ENCODE measurements at places on chromosomes 4 and X.

DNA sequence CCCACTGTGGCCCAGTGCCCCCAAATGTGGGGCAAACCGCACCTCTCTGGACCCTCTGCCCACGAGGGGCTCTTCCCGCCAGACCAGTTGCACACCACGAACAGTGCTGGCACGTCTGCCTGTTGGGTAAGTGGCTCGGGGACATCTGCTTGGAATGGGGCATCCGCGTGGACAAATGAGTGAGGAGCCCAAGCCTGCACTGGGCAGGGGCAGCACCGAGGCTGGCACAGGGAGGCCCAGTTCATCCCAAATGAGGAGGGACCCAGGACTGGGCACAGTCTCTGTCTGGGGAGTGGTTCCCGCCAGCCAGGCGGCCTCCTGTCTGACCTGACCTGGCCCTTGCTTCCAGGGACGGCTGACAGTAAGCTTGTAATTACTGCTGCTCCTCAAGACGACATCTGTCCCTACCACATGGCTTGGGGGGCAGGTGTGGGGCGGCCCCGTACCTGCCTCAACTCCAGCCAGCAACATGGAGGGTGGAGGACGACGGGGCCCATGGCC is 3.2 kb downstream of the SPON2 start:
- no peak for DNase-seq

- DNase-seq = no peak
These were observed 2.7 kb downstream of the GASK1B start for GRCh38 chr4:158169931-158170690.

DNA sequence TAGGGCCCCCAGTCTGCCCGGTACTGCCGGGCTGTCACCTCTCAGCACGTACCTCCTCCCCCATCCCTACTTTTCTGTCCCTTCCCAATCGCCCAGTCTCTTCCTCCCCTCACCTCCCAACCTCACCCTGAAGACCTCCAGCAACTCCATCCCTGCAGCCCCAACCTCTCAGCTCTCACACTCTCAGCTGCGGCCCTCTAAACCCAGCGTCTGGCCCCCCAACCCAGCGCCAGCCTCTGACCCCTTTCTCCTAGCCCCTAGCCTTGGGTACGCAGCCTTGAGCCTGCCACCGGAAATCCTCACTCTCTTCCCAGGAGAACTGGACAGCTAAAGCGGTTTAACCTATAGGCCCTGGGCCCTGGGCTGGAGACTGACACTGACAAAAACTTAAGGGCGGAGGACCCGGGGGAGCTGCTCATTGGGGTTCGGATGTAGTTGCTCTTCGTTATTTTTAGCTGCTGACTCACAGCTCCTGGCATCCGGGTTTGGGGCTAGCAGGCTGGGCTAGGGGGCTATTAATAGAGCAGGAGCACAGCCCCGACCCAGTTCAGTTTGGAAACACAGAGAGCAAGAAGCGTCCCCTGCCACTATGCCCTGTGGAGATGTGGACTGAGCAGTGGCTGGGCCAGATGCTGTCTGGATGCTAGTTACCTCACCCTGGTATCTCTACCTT is 9.6 kb upstream of the DLG3 start:
- DNase-seq = no peak

DNA sequence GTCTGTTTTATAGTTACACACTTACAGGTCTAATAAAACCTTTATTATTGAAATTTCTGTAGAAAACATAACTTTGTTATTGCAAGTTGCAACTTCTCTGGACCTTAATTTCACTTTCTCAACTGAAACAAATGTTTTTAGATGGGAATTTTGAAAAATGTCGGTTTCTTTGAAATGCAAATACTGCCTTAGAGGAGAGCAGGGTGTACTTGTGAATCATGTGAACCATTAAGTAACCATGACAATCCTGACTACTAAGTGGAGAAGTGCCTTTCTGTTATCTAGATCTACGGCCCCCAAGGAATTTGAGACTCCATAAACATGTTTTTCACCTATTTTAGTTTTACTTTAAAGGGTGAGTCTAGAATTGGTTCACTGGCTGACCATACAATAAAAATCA is 8.5 kb upstream of the ARMCX2 start:
- no peak for DNase-seq

GRCh38 chr4:81946996-81947395 is 426.8 kb downstream of the HNRNPD start:
- DNase-seq = no peak

- DNase-seq = no peak
These were observed 39.0 kb upstream of the CD99 start for GRCh38 chrX:2652106-2652505.

DNA sequence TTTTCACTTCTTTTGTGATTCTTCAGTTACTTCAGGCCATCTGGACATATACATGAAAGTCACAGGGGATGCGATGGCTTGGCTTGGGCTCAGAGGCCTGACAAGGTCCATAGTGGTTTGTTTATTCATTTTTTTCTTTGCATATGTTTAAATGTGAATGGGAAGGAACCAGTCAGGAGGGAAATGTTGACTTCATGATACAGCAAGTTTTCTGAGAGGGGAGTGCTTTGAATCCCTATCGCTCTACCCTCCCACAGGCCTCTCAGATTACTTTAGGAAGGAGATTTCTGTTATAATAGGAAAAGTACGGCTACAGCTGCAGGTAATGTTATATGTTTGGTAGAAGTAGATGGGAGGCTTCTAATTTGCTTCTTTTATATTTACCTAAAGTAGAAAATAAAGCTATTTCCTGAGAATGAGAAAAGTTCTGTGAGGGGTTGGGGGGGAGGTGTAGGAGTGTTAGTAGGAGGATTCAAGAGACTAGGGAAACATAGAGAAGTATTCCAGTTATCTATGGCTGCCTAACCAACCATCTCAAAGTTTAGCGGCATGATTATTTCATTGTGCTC is 322.9 kb downstream of the RAPGEF2 start:
- DNase-seq = no peak

DNA sequence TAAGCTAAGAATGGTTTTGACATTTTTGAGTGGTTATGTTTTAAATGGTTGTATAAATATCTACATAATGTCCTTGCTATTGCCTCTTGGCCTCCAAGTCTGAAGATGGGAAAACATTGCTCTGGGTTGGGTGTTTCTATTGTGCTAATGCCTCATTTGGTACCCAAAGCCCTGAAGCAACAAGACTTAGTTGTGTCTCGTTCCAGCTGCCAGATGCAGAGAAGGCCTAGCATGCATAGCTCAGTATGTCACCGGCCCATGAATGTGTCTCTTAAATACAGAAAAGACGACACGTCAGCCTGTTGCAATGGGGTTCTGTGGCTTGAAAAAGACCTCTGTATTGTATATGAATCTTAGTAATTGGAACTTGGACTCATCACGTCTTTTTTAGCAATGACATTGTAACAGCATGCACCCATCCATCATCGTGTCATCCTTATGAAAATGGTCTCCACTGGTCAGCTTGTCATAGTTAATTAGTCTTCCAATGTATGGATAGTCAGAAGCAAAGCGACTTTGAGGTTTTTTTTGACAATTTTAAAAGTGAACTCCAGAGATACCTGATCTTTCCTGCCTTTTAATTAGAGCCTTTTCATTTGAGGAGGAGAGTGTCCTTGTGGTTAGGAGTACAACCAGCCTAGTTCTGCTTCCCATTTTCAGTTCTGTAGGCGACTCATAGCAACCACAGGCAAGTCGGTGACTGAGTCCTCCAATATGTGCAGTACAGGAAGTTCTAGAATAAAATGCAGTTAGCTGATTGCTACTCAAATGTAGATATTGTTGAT is 126.4 kb upstream of the GATB start:
- DNase-seq = no peak

DNA sequence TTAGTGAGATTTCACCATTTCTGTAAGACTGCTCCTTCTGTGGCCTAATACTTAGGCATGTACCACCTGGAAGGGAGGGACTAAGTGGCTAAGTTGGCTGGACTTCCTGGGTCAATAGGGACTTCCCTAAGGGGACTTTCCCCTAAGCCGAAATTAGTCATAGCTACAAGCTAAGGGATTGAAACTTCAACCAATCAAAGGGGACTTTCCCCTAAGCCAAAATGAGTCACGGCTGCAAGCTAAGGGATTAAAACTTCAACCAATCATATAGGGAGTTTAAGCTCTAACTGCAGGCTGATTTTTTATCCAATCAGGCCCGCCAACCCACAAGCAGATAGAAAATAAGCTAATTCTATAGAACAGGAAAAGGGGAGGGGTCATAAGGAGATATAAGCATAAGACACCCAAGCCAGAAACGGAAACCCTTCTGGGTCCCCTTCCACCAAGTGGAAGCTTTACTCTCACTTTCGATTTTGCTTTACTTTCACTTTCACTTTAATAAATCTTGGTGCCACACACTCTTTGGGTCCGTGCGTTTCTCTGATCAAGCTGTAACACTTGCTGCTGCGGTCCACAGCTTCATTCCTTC is 382.8 kb downstream of the KLHL4 start:
- peak; percentile 11 for DNase-seq

GRCh38 chr4:95248720-95249425 is 299.9 kb downstream of the UNC5C start:
- DNase-seq = no peak

DNA sequence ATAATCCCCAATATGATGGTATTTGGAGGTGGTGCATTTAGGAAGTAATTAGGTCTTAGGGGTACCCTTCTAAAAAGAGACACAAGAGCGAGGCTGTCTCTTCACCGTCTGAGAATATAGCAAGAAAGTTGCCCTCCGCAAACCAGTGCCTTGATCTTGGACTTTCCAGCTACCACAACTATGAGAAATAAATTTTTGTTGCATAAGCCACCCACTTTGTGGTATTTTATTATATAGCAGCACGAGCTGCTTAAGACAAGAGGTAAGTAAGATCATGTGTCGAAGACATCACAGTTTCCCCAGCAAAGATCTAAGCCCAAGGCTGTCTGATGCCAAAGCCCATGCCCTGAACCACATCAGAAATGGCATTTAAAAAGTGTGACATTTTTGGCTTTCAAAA is 9.6 kb upstream of the EXOSC9 start:
- no peak for DNase-seq

DNA sequence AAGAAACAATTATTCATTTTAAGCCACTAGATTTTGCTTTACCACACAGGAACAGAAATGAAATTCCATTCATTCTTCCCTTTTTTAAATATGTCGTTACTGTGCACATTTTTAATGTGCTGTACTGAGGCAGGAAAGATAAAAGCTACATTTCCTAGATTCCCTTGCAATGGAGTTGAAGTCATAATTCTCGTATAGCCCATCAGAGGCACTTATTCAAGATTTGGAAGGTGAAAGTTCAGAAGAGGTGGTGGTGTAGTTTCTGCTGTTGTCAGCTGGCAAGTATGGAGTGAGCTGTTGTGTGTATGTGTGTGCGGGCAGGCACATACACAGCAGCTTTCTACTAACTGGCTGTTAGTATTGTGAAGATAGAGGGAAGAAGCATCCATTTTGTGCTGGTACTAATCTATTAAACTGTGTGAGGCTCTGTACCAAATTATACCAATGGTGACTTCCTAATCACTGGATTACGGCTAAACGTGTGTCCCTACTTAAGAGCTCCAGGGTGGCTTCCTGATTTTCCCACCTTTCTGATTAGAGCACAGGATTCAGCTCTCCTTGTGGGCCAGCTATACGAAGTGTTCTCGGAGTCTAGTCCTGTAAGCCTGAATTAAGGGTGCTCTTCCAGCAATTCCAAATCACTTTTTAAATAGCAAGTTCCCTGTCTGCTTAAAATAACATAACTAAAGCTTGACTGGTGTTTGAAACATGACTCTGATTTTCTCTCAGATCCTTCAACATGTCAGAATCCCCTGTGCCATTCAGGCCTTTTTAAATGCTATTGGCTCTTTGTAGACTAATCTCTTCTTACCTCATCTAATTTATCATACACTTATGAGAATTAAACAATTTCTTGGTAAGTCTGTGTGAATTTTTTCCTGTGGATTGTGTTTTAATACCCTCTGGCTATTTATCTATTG is 43.8 kb downstream of the PDS5A start:
- DNase-seq = no peak
